Activated CD4-positive, CD25-positive, alpha-beta regulatory T cell (primary cell): ENCODE measurements at places on chromosomes 5 and 9.

- no peak for DNase-seq
These were observed 59.4 kb upstream of the SIMC1 start for GRCh38 chr5:176178789-176179188.

DNA sequence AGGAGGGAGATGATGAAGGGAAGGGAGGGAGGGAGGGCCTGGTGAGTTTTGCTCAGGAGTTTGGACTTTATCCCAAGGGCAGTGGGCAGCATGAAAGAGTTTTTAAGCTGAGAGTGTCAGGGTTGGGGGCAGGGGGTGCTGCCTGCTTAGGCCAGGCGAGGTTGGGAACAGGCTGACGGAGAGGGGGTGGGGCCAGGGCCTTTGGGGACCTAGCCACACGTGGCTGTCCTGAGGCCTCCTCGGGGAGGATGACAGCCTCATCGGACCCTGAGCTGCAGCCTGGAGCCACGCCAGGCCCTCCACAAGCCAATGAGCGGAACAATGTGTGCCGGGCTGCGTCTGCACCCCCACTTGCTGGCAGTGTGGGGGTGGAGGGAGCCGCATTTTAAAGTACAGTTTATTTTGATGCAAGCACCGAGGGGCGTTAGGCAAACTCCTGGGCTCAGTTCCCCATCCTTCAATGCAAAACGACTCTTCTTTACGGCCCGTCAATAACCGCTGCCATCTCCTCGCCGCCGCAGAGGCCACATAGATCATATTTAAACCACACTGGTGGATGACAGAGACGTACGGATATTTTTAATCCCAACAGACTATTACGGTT is 5.3 kb upstream of the RXRA start:
- DNase-seq, result no peak

DNA sequence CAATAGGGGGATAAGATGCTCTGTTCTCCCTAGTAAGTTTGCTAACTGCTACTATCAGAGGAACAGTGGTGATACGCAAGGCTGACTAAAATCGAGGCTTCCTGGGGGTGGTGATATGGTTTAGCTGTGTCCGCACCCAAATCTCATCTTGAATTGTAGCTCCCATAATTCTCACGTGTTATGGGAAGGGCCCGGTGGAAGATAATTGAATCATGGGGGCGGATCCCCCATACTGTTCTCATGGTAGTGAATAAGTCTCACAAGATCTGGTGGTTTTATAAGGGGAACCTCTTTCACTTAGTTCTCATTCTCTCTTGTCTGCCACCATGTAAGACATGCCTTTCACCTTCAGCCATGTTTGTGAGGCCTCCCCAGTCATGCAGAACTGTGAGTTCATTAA is 135.1 kb downstream of the LHFPL2 start:
- no peak for DNase-seq

GRCh38 chr5:132483661-132484390 is 6.7 kb downstream of the IRF1 start:
- DNase-seq, result no peak

GRCh38 chr9:95626885-95627558 is 110.3 kb upstream of the PTCH1 start:
- no peak for DNase-seq

- no peak for DNase-seq
These were observed 156.8 kb downstream of the PAX5 start for GRCh38 chr9:36877239-36877638.

GRCh38 chr5:167030500-167031120 is 1260.8 kb upstream of the WWC1 start:
- DNase-seq, result no peak

GRCh38 chr9:35515766-35516165 is 25.9 kb downstream of the RUSC2 start:
- no peak for DNase-seq

- no peak for DNase-seq
These were observed 33.4 kb upstream of the CDC42SE2 start for GRCh38 chr5:131230406-131230805.

DNA sequence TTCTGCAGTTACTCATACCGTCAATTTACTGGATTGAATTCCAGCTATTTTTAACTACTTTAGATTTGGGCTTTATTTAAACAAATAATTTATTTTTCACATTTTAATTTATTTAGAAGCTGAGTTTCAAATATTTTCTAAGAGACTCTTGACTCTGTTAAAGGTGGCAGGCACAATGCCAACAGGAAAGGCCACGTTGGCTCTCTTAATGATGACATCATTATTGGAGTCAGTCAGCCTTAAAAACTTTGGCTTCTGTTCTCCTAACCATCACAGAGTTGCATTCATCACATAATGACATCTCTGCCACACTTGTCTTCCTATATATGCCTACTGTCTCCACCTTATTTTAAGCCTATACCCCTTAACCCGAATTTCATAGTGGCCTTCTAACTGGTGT is 172.3 kb upstream of the PLPPR1 start:
- no peak for DNase-seq

DNA sequence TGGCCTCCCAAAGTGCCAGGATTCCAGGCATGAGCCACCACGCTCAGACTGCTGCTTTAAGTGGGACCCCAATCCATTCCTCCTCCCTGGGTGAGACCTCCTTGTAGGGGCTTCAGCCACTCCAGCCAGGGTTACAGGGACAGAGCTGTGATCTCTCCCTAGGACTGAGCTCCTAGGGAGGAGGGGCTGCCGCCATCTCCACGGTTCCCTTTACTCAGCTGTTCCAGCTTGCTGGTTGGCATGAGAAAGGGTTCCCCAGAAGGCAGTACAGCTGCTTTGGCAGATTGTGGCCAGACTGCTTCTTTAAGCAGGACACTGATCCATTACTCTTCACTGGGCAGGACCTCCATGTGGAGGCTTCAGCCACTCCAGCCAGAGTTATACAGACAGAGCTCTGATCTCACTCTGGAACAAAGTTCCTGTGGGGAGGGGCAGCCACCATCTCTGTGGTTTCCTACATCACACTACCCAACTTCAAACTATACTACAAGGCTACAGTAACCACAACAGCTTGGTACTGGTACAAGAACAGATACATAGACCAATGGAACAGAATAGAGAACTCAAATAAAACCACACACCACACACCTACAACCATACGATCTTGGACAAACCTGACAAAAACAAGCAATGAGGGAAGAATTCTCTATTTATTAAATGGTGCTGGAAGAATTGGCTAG is 7.2 kb downstream of the INSL6 start:
- no peak for DNase-seq

GRCh38 chr5:15858326-15858725 is 321.3 kb downstream of the MARCHF11 start:
- DNase-seq, result no peak

DNA sequence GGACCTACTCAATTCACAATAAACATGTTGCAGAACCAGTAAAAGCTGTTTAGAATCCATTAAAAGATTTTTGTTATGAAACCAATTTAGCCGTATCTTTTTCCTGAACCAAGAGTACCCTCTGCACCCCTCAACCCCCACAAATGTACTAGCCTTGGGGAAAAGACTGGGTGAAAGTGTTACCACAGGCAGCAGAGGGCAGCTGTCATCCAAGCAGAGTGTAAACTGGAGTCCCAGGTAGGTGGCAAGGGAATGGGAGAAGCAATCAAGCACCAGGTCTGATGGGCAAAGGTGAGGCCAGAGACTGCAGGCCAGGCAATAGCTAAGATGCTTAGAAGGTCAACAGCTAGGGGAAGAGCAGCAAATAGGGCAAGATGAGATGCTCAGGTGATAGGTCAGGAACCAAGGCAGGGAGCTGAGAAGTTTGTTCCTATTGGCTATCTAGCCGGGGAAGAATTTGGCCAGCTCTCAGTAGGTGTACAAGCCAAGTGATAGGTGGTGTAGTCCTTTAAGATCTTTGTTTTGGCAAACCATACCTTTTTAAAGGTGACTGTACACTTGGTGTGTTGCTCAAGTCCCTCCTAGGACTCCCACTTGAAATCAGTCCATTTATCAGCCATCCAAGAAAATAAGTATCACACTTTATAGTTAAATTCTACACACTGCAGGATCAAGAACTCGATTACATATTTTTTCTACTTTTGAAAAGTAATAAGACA is 77.8 kb upstream of the CCDC112 start:
- DNase-seq, result no peak

GRCh38 chr9:35406183-35406959 is 83.5 kb upstream of the RUSC2 start:
- DNase-seq, result no peak

DNA sequence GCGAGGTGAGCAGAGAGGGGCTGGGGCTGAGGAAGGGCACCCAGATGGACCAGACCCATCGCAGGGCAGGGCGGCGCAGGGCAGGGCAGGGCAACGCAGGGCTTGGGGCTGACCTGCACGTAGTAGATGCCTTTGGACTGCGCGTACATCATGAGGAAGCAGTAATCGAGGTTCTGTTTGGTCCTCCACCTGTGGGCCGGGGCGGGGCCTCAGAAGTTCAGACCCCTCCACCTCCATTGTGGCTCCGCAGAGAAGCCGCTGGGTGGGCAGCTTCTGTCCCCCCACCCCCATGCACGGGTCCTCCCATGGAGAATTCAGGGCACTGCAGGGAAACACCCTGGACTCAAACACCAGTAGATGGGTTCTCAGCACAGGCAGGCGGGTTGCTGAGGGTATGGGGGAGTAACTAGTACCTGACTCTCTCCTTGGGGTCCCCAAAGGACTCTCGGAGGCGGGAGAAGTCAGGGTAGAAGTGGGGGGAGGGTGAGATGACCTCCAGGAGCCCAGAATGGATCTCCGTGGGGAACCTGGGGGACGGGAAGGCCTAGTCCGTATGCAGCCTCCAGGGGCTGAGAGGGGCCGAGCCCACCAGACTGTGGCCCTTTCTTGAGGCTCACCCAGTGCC is 6.4 kb downstream of the LTC4S start:
- DNase-seq, result no peak

GRCh38 chr5:10295619-10296326 is 11.9 kb downstream of the CMBL start:
- no peak for DNase-seq

GRCh38 chr9:112556497-112557442 is 70.1 kb downstream of the KIAA1958 start:
- DNase-seq, result no peak

DNA sequence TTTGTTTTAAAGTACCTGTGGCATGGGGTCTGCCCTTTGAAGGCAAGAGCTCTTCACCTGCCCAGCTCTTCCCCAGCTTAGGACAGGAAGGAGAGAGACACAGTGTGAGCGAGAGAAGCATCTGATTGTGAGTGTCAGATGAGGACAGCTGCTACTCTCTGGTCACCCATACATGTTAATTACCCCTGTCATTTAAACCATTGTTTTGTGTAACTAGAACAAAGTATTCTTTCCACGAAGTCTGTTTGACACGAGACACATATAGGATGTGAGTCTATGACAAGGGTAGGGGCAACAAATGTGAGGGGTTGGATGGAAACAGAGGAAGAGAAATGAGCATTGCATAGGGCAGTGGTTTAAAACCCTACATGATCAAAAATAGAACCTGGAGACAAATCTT is 3.0 kb upstream of the CD274 start:
- DNase-seq, result no peak

DNA sequence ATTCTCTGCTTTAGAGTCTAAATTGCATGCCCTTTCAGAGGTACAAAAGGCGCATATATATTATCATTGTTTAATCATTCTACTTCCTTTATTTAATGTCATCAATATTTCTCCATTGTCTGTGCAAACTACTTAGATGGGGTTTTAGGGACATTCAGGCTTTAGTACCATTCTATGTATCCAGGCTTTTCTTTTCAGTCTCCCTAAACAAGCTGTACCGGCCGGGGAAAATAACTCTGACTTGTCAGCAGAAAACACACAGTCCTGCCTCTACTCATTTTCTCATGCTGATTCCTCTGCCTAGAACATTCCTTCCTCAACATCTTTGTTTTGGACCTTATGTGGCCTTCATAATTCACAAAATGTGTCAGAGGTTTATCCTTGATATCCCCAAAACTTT is 392.1 kb upstream of the DAB2 start:
- no peak for DNase-seq

DNA sequence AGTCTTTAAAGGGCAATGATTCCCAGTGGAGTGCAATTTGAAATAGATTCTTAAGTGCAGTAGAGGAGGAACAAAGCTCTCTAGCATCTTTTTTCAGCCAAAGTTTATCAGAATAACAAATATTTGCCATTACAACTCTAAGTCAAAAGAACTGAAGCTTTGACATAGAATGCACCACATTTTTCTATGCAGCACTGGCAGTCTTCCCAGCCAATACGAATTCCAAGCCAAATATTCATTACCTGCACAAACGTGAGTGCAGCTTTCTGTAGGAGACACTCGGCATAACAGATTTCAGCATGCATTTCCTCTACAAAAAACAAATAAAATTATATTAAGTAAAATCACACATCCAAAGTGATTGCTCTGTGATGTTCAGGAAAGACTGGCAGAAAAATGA is 103.4 kb downstream of the TTC39B start:
- DNase-seq, result no peak

GRCh38 chr9:68797116-68797515 is 92.1 kb downstream of the PIP5K1B start:
- DNase-seq, result no peak

DNA sequence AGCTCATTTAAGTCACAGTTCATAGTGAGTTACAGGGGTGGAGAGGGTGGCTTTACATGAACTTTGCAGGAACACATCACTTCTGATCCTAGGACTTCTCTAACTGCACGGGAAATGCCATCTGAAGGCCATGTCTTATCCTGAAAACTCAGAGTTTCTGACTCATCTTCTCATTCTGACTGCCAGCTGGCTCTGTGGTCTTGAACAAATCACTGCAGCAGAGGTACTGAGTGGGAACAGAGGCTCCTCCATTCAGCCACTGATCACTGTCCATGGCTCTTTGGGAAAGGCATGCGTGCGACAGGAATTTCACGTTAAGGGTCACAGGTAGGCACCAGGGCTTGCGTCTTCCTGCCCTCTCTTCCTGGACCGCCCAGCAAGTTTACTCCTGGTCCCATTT is 114.6 kb upstream of the LRRTM2 start:
- no peak for DNase-seq

- DNase-seq, result no peak
These were observed 18.2 kb upstream of the IL7R start for GRCh38 chr5:35838370-35839042.

DNA sequence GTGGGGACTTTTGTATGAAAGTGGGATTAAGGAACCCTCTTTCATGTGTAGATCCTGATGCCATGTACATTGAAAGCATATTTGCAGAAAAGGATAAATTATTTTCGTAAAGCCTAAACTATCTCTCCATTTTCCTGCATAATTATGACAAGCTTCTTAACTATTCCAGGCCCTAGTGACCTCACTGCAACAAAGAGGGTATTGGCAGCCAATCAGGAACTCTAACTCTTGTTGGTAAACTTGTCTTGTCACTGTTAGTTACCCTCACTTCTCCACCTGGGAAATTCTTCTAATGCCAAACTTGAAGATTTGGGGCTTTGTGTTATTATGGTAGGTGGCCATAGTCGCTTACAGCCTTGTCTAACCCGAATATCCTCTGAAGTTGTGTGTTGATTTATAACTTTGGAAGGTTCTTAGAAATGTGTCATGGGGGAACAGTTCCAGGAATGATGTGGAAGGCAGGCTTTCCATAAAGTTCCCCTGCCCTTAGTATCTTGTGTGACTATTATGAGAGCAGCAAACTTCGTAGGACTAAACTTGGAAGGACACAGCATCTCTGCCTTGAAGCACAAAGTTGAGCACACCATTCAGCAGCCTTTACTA is 52.5 kb downstream of the IQGAP2 start:
- no peak for DNase-seq
